ENCODE measurements at places on chromosomes 5 and 9.

DNA sequence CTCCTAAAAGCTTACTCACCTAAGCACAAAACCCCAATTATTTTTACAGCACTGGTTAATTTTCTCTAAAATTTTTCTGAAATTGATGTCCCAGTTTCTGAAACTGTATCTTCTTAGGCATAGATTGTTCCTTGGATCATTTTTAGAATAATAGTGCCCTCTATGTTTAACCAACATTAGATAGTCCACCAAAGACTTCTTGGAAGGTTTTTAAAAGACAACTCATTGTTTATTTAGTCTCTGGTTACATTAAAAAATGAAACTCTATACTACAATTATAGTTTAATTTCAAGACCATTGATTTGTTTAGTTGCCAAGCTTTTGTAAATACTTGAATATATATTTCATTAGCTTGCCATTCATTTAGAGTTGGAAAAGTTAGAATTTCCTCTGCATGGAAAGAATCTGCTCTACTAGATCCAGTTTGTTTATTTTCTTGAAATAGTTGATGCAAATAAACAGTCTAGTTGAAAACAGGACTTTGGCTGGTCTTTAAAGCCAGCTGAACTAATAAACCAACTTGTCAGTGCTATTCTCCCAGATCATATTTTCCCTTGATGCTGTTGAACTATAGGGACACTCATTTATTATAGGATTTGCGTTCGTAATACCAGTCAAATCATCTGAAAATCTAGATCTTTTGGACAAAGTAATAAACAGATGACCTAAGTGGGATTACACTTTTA is 990.5 kb downstream of the TLE1 start:
- no peak for DNase-seq

DNA sequence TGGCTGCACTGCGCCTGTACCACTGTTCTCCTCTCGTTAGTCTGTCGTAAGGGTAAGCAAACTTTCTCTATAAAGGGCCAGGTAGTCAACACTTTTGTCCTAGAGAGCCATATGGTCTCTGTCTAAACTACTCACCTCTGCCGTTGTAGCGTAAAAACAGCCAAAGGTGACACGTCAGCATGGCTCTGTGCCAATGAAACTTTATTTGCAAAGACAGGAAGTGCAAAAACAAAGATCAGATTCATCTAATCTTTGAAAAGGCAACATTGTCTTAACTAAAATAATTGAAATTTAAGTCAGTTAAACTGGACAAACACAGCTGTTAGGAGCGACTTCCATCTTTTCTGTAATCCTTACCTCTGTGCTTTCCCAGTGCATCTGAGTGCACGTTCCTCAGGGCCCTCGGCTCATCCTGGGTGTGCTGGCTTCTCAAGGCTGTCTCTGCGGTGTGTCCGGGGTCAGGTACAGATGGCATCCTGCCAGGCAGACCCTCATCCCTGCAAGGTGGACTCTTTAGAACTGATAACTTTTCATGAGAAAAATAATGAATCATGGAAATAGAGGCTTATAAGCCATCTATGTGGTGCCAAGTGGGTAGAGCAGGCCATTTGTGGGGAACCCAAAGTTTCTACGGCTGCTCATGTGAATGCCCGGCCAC is 35.2 kb upstream of the IRX4 start:
- no peak for DNase-seq

- DNase-seq = no peak
Observed at GRCh38 chr9:95215336-95215898, 102.1 kb downstream of the FANCC start.

GRCh38 chr5:10530601-10531320 is 33.1 kb upstream of the ANKRD33B start:
- no peak for DNase-seq

DNA sequence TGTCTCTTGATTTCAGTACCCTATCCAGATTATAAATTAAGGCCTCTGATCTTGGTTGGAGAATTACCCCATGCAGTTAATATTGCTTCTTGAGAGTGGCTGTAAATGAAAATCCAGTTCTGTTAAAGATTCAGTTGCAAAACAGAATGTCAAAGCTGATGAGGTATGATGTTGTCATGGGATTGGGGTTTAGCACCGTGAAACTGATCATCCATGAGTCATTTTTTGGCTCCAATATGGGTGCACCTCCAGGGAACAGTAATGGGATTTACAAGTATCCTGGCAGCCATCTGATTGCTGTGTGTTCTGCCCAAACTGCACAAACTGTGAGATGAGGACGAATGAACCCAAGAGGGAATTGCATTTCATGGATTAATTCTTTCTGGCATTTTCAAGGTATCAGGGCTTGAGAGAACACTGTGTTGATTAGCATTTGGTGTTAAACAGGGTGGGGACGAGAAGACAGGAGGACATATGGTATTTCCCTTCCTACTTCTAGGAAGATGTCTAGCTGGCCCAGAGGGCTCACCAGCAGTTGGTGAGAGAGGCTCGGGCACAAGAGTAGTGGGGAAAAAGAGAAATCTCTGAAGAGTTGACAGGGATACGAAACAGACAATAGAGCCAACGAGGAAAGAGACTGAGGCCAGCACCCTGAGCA is 214.7 kb downstream of the GAS1 start:
- DNase-seq = no peak

DNA sequence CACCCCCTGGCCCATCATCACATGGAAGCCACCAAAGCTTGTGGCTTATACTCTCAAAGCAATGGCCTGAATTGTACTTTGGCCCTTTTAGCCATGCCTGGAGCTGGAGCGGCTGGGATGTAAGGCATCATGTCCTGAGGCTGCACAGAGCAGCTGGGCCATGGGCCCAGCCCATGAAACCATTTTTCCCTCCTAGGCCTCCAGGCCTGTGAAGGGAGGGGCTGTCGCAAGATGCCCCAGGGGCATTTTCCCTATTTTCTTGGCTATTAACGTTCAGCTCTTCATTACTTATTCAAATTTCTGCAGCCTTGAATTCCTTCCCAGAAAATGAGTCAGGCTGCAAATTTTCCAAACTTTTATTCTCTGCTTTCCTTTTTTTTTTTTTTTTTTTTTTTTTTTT is 27.7 kb downstream of the FST start:
- no peak for DNase-seq

DNA sequence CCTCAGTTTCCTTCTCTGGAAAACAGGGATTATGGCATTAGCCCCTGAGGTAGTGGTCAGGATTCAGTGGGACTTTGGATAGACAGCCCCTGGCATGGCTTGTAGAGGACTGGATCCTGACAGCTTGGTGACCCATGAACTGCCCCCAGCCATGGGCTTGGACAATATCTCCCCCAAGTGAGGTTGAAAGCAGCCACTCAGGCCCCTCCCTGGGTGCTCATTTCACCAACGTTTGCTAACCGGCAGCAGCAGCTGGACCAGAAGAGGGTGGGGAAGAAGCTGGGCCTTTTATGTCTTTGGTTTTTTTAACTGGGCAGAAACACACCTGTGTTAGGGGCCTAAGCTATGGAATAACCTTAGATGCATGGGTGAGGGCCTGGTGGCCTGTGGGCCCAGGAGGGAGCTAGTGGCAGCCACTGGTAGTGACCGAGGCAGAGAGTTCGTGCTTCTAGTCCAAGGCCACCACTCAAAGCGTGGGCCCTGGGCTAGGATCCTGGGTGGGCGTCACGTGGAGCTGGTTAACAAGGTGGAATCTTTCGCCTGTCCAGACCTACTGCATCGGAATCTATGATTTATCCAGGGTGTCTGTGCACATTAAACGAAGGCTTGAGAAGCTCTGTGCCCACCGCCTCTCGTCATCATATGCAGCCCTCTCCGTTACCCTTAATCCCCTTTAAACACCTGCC is 1.9 kb downstream of the SLC2A8 start:
- no peak for DNase-seq

- DNase-seq = no peak
Observed at GRCh38 chr5:2801577-2802525, 50.4 kb upstream of the IRX2 start.

DNA sequence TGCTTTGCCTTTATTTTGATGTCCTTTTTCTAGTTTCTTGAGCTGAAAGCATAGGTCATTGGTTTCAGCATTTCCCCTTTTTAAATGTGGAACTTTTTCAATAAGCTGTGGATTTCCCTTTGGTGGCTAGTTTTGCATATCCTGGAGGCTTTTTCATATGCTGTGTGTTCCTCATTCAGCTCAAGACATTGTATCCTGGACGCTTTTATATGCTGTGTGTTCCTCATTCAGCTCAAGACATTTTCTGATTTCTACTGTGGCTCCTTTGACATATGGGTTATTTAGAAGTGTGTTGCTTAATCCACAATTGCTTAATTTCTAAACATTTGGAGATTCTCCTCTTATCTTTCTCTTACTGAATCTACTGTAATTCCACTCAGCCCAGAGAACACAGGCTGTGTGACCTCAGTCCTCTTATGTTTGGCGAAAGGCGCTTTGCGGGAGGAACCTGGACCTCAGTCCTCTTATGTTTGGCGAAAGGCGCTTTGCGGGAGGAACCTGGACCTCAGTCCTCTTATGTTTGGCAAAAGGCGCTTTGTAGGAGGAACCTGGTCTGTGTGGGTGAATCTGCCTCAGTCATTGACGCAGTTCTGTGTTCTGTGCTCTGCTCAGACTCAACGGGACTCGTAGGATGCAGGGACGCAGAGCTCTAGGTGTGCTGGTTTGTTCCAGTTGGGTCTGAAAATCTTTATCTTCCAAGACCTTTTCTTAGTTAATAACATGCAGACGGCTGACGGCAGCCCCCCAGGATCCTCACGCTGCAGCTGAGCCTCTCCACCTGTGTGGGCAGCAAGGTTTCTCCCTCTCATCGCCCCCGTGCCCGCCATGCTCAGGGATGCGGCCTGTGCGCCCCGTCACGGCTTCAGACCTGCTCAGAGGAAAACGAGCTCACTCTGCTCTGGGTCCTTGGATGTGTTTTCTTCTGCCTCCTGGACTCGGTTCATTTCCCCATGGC is 6.0 kb upstream of the SLC9A3 start:
- peak; percentile 90 for DNase-seq

- no peak for DNase-seq
Observed at GRCh38 chr5:92554447-92555085, 1026.5 kb downstream of the NR2F1-AS1 start.

DNA sequence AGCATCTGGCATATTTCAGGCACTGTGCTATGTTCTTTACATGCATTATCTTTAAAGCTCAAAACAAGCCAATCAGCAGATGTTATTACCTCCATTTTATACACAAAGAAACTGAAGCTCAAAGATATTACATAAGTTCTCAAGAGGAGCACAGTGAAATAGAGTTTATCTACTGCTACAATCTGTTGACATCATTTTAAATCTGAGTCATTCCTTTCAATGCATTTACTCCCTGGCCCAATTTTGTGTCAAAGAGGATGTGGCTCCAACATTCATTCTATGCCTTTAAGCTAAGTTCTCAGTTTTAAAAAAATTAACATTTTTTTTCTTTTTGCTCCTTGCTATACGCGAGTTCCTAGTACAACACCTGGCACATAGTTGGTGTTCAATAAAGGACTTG is 486.3 kb upstream of the ZNF462 start:
- DNase-seq = no peak

- no peak for DNase-seq
Observed at GRCh38 chr5:76363352-76364225, 39.5 kb upstream of the IQGAP2 start.

GRCh38 chr5:14212838-14213237 is 69.7 kb downstream of the TRIO start:
- DNase-seq = no peak

GRCh38 chr5:40879163-40879942 is 29.9 kb upstream of the C7 start:
- DNase-seq = peak; percentile 44

DNA sequence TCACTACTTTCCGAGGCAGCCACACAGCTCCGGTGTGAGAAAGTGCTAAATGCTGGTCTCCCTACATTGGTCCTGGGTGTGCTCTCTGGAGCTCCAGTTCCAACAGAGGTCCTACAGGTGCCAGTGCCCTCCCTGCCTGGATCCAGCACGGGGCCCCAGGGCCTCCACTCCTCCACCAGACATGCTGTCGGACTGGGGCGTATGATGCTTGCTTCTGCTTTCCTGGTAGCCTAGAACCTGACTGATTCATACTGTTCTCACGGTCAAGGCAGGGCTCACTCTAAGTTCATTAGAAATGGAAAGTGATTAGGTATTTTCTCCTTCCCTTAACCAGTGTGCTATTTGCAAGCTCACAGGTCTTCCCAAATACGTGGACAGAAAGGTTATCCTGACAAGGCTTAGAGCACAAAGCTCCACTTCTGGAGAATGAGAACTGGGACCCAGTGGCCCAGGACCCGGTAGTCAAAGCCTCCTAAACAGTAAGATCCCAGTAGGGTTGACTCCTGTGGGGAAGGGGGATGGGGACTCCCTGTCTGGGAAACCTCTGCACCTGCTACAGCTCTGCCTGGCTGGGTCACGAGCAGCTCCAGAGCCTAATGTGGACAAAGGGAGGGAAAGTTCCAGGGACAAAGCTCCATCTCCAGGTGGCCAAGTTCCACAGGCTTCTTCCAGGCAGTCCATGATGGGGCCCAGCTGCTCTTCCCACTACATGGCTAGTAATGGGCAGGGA is 98.1 kb downstream of the PAX5 start:
- no peak for DNase-seq

DNA sequence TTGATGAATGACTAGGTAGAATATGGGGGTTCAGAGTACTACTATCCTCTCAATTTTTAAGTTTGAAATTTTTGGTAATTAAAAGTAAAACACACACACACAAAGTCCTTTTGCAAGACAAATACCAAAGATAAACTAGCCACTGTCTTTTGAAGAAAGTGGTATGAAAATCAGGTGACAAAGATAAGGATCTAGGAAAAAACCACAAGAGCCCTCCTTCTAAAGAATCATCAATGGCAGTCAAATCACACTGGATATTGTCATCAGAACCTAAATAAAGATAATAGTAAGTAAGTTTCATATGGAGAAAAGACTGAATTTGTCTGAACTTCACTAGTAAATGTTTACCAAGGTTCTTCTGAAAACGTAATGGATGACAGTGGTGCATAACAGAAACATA is 30.5 kb upstream of the HK3 start:
- DNase-seq = no peak

GRCh38 chr5:132853323-132853722 is 12.9 kb downstream of the GDF9 start:
- DNase-seq = no peak

DNA sequence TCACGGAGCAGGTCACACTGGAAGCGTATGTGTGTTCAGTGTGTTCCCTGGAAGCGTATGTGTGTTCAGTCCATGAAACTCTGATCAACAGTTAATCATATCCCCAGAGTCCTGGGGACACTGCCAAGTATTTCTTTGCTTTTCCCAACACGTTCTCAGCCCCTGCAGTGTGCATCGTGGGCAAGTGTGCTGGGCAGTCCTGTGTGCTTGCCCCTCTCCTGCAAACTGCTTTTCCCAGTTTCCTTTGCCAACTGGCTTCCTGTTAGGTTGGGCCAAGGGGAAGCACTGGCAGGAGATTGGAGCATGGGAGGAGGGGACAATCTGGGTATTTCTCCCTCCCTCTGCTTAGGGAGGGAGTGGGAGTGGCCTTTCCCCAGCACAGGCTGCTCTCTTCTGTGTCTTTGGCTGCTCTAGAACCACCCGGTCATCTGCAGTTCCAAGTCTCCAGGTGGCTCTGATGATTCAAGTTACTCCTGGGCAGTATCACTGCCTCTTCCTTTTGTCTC is 36.8 kb upstream of the NEK6 start:
- peak; percentile 48 for DNase-seq

GRCh38 chr5:158857976-158858375 is 241.7 kb downstream of the EBF1 start:
- DNase-seq = no peak

- DNase-seq = no peak
Observed at GRCh38 chr9:98502311-98502975, 206.3 kb downstream of the GABBR2 start.
